ENCODE measurements at places on chromosomes 12 and 14.

GRCh38 chr14:63504648-63505047 lies 38.5 kb downstream of the PPP2R5E start:
- DNase-seq, result no peak

GRCh38 chr12:55072083-55072482 lies 52.3 kb downstream of the NEUROD4 start:
- peak; percentile 58 for DNase-seq

DNA sequence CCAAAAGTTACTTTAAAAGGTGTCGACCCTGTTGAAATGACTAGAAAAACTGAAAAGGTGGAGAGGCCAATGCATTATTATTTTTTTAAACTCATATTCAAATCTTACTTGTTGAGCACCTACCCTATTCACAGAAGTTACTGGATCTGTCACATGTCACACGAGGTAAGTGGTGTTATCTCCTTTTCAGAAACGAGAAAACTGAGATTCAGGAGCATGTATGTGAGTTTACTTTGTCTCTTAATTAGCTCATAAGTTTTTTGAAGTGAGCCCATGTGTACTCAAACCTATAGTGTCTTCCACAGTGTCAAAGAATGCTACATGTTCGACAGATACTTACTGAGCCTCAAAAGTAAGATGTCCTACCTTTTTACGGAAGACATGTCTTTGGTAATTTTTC lies 81.8 kb upstream of the EGLN3 start:
- DNase-seq, result no peak

- DNase-seq, result peak; percentile 5
Observed at GRCh38 chr12:2583091-2583497, 211.7 kb upstream of the FKBP4 start.

DNA sequence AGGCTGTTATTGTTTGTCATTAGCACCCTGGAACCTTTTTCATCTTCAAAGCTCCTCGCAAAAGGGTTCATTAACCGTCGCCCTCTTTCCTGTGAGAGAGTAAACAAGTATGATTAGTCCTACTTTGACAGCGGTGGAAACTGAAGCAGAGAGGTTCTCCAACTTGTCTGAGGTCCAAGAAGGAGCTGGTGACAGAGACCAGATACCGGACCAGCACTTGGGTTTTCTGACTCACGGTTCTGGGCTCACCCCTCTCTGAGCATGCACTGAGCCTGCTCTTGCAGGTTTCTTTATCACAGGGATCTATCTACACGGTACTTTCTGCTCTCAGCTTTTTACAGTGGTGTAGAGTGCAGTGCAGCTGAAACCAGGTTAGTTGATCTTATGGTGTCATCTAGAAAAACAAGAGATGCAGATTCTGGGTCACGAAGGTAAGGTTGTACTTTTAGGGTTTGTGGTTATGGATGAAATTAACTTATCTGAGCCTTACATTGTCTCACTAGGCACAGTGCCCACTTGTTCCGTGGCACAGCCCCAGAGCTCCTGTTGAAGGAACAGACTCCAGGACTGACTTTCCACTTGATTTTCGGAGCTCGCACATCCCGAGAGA lies 62.1 kb downstream of the PPP2R5C start:
- peak; percentile 67 for DNase-seq

DNA sequence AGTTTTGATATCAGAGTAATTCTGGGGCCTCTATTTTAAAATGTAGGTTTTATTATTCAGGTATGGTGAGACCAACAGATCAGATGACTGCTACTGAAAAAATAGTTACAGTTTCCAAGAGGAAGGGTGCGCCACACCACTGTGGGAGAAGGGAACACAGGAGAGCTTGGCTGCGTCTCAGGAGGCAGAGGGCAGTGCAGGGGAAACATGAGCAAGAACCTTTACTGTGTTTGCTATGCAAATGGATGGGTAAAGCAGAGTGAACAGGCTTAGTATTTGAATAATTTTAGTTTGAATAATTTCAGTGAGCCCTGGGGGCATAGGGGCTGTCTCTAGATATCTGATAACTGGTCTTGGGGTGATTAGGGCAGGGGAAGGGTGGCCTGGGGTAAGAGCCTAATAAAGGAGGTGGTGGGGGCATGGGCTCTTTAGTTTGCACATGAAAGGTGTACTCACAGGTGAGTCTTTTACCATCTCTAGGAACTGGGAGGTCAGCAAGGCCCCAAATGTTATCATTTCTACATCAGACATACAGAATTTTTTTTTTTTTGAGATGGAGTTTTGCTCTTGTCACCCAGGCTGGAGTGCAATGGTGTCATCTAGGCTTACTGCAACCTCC lies 196.8 kb upstream of the NEDD1 start:
- DNase-seq, result no peak

DNA sequence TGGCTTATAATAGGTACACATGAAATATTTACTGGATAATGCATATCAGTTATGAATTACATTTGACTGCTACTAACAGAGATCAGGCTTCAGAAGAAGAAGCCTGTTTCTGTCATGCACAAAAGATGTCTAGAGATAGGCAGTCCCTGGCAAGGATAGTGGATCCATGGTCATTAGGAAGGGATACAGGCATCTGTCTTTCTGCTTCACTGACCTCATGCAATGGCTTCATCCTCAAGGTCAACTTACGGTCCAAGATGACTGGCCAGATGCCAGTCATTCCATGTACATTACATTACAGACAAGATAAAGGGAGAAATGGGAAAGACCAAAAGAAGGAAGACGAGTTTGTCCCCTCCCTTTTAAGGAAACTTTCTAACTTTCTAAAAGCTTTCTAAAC lies 94.0 kb downstream of the NUAK1 start:
- no peak for DNase-seq

Measured in activated naive CD8-positive, alpha-beta T cell treated with anti-CD3 and anti-CD28 coated beads, Interleukin-2, amount 50 U/mL, for 16 hours (primary cell).